IMR-90 (cell line): ENCODE measurements at places on chromosomes 16 and 17. TPM values are rescaled to one million over a fixed set of nuclear protein-coding genes. Genes with fewer than 3 reads are reported as not detected.

GRCh38 chr17:39813631-39814030, 50.5 kb downstream of the IKZF3 start:
- no peak for DNase-seq

GRCh38 chr17:969811-970355, 9.7 kb downstream of the NXN start:
- DNase-seq, result no peak

GRCh38 chr16:24721830-24722238, 7.6 kb upstream of the TNRC6A start:
- no peak for DNase-seq

GRCh38 chr16:23008041-23008440, 141.2 kb downstream of the USP31 start:
- no peak for DNase-seq

- DNase-seq, result no peak
Measured at GRCh38 chr17:83018658-83019193, 60.7 kb upstream of the METRNL start.

GRCh38 chr17:4796552-4796920, 572 bp downstream of the PSMB6 start:
- peak; percentile 35 for DNase-seq

GRCh38 chr17:59423903-59424302, 92.4 kb downstream of the YPEL2 start:
- no peak for DNase-seq

- peak; percentile 52 for DNase-seq
Measured at GRCh38 chr16:57519796-57520360, 16.5 kb downstream of the CCDC102A start.

DNA sequence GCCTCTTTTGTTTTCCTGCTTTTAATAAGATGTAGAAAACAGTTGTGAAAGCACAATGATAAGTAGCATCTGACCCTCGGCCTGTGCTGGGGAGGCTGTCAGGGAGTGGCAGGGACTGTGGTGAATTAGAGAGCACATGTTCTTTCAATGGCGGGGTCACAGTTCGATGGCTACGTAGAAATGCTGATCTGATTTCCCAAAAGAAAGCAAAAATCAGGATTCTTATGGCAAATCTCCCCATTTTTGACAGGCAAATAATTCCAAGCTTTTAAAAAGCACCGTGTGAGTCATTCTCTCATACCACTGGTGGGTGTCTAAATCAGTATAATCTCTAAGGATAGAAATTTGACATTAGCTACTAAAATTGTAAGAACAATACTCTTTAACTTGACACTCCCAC, 4.2 kb upstream of the MAPK7 start:
- DNase-seq, result no peak

GRCh38 chr17:82121660-82122629, 23.9 kb upstream of the FASN start:
- DNase-seq, result no peak

DNA sequence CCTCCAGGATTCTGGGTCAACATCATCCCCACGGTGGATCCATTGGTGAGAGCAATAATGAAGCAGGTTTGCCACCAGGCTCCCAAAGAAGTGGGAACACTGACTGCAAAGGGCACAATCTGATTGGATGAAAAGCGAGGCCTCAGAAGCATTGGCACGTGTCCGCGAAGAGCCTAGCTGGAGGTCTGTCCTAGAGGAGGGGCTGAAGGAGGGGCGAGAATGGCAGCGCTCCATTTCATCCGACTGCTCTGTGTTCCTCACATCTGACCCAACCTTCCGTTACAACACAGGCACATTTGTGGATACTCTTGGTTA, 79.9 kb downstream of the MRC2 start:
- no peak for DNase-seq

- DNase-seq, result no peak
Measured at GRCh38 chr16:51710186-51710585, 559.1 kb upstream of the SALL1 start.

- DNase-seq, result peak; percentile 52
Measured at GRCh38 chr17:13024526-13025257, 6.9 kb upstream of the ELAC2 start.

DNA sequence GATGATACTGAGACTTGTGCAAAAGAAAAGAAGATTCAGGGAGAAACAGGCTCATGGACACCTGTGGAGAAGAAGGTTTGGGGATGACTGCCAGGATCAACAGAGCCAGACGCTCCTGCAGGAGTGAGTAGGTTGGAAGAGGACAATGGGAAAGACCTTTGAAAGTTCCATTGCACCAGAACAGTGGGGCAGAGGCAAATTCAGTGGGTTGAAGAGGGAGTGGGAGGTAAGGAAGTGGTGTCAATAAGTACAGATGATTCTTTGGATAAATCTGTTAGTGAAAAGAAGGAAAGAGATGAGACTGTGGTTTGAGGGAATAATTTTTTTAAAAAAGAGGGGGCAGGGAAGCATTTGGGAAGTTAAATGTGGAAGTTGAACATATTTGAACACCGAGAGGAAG, 212.8 kb downstream of the SOX9 start:
- no peak for DNase-seq

- no peak for DNase-seq
Measured at GRCh38 chr17:32553168-32553567, 66.4 kb downstream of the CDK5R1 start.

DNA sequence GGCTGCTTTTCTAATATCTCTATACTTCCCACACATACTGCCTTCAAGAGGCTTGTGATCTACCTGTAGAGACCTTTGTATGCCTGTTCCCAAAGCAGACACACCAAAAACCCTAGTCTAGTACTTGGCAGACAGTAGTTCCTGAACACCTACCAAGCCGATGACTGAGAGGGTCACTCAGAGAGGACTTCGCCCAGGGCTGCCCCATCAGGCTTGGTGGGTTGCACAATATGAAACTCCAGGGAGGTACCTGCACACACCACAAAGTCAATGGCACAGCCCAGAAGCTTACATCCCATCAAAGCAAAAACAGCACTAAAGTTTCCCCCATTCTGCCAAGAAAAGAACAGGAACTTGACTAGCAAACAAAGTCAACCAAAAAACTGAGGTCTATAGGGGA, 30.3 kb downstream of the ASPA start:
- no peak for DNase-seq

- no peak for DNase-seq
Measured at GRCh38 chr17:43070872-43071271, 45.8 kb downstream of the RND2 start.

Gene PTRH2
- 24.9 and 41.7 TPM in 2 replicates for total RNA-seq

Gene OXLD1
- 9.9 and 10.3 TPM in 2 replicates for total RNA-seq

Gene TP53TG3D
- total RNA-seq, result not detected in 2 replicates

Gene NTHL1
- total RNA-seq, result 22.8 and 28.1 TPM in 2 replicates

Gene MTSS2
- total RNA-seq, result 8.9 and 9.1 TPM in 2 replicates

Gene PIK3R5
- not detected in 2 replicates for total RNA-seq

Gene CDH1
- total RNA-seq, result under 0.01 TPM in 1 of 2 replicates, not detected in the other

Gene CCL7
- total RNA-seq, result 0.18 and 0.28 TPM in 2 replicates

Gene CCDC154
- total RNA-seq, result under 0.01 TPM in 1 of 2 replicates, not detected in the other
